ENCODE measurements at places on chromosomes 6 and 20. TPM values are rescaled to one million over a fixed set of nuclear protein-coding genes. Genes with fewer than 3 reads are reported as not detected.
A peak's percentile ranks its signal among the peaks of the same experiment; 100 is the strongest.

Gene FOXS1
- not detected for total RNA-seq

- DNase-seq = no peak
Measured at GRCh38 chr6:168075787-168076202, 3.2 kb downstream of the FRMD1 start.

- DNase-seq = no peak
Measured at GRCh38 chr6:12293235-12293930, 3.2 kb downstream of the EDN1 start.

Gene TXLNB
- total RNA-seq = not detected

Gene ACSS1
- 5.4 TPM for total RNA-seq

Gene SLC2A10
- not detected for total RNA-seq

Gene CLPSL1
- not detected for total RNA-seq

- no peak for DNase-seq
Measured at GRCh38 chr6:169529931-169530751, 171.7 kb downstream of the WDR27 start.

Gene HCRTR2
- total RNA-seq = not detected

DNA sequence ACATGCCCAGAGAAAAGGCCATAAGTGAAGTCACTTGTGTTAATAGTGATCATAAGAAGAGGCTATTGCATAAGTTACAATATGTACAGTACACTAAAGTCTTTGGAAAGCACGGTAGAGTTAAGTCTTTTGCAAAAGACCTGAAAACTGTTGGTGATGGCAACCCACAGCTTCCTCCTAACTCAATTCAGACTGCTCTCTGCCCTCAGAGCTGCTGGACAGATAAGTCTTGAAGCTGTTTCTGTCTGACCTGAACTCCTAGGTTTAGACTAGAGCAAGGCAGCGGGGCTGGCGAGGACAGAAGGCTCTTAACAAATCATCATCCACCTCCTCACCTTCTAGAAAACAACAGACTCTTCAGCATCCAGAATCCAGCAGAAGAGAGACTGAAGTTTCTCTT lies 125.4 kb downstream of the CD24 start:
- no peak for DNase-seq

- no peak for DNase-seq
Measured at GRCh38 chr6:100466410-100467128, 1.8 kb upstream of the SIM1 start.

- DNase-seq = no peak
Measured at GRCh38 chr6:168155821-168156741, 77.1 kb upstream of the FRMD1 start.

GRCh38 chr20:63090682-63091571 lies 84.2 kb upstream of the BHLHE23 start:
- peak; percentile 2 for DNase-seq

GRCh38 chr6:25927756-25928216 lies 2.7 kb downstream of the SLC17A2 start:
- DNase-seq = no peak

DNA sequence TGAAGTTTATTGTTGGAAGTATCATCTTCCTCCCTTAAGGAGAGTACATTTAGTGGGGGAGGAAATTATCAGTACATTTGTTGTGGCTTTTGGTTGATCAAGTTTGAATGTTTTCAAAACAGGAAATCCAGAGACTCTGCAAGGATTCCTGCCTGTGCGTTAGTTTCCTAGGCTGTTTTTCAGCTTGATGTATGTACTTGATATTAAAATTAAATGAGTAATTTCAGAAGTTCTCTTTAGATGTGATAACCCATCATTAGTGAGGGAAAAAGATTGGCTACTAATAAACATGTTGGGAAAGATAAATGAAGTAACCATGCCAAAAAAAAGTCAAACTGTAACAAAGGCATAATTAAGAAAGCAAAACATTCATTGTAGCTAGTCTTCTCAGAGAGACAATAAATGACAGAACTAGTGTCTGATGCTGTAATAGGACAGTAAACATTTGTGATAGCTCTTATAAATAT lies 88.0 kb upstream of the TULP1 start:
- DNase-seq = no peak

Gene ARMH2
- total RNA-seq = not detected

DNA sequence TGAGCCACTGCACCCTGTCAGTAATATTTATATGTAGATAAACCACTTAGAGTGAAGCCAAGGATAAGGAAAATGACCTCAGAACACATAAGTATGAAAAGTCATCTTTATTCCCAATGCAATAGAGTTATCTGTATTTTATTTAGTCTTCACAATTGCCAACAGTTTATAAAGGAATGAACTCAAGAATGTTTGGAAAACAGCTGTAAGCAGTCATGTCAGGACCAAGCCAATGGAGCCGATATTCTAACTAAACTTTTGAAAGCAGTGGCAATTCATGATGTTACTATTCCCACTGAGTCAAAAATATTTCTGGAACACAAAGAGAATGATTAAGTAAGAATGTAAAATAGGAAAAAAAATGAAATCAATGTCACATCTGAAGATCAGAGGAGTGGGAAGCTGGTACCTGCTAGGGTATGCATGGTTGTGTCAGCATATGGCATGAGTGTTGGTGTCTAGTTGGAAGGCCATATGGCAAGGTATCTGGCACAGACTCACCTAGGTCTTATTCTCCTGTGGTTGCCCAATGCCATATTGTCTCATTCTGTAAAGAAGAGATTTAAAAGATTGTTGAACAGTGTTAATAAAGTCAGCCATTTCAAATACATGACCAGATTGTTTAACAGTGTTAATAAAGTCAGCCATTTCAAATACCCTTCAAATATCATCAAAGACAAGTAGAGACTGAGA lies 118.2 kb downstream of the ADAT2 start:
- DNase-seq = no peak

- DNase-seq = no peak
Measured at GRCh38 chr6:7152462-7152861, 44.7 kb downstream of the RREB1 start.

DNA sequence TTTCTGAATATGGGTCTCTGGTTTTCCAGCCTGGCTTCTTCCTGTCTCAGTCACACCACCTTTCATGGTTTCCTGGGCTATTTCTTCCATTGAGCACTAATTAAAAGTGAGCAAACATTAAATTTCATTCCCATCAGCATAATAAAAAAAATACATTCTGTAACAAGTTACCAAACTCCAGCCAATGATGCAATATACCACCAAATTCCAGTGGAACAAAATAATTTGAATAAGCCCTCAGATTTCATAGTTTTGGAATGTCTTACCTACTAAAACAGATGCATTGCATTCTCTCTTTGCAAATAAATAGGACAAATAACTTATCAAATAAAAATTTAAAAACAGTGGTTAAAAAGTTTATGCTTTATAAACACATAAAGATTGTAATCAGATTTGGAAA lies 97.8 kb upstream of the PRDM1 start:
- no peak for DNase-seq

DNA sequence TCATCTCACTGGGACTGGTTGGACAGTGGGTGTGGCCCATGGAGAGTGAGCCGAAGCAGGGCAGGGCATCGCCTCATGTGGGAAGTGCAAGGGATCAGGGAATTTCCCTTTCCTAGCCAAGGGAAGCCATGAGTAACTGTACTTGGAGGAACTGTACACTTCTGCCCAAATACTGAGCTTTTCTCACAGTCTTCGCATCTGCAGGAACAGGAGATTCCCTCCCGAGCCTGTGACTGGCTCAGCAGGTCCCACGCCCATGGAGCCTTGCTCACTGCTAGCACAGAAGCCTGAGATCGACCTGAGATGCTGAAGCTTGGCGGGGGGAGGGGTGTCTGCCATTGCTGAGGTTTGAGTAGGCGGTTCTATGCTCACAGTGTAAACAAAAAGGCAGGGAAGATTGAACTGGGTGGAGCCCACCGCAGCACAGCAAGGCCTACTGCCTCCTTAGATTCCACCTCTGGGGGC lies 10.4 kb upstream of the CALHM5 start:
- no peak for DNase-seq

- DNase-seq = no peak
Measured at GRCh38 chr20:60031107-60031506, 72.9 kb downstream of the CDH26 start.

- no peak for DNase-seq
Measured at GRCh38 chr6:97262676-97263075, 20.3 kb downstream of the MMS22L start.

GRCh38 chr6:116518621-116519368 lies 7.4 kb downstream of the CALHM5 start:
- DNase-seq = no peak

DNA sequence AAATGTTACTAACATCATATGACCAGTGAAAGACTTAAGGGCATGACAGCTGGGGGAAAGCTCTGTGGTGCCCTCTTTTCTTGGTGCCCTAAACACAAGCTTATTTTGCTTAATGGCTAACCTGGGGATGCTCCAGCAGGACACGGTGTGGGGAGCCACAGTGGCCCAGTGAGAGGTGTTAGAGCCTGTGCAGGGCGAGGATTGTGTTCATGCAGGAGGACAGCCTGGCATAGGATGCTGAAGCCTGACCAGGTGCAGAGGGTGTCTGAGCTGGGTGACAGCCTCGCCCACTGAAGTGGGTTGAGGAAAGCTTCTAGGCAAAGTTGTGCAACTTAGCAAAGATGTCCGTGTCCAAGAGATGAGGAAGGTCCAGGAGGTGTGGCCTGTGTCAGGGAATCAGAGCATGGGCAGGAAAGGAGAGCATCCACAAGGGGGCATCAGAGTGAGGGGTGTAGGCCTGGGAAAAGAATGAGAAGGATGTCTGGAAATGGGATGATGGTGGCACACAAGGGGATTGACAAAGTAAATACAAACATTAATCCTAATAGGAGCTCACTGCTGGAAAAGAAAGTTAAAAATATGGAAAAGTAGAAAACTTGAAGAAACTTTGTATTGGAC lies 33.9 kb downstream of the SLC17A4 start:
- peak; percentile 17 for DNase-seq

Gene C6orf52
- 4.3 TPM for total RNA-seq

Gene SLC24A3
- 0.05 TPM for total RNA-seq

Gene ZBTB2
- 19.5 TPM for total RNA-seq

DNA sequence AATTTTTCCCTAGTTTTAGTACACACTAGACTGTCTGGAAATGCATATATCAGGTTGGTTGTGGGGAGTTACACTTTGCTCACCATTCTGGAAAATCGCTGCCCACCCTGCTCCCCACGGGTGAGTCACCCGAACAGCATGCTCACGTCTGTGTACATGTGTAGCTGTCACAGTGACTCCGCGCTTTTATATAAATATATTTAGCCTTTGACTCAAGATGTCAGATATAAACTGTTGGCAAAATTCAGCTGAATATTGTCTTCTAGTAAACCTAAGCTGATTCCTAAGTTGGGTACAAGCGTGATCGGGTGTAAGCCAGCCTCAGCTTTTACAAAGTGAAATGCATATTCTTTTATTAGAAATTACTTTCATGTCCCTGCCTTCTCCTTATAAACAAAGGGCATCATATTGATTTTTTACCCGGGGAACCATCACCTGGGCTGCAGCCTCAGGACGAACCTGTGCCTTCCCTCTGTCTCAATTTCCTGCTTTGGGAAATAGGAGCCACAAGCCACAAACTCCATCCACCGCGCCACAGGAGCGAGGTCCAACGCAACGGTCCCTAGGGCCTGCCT lies 4.3 kb downstream of the SDCBP2 start:
- DNase-seq = peak; percentile 51

Gene ENTPD6
- 43.4 TPM for total RNA-seq

Gene SIRPB1
- 0.73 TPM for total RNA-seq

- no peak for DNase-seq
Measured at GRCh38 chr6:146472918-146473317, 70.7 kb upstream of the RAB32 start.

DNA sequence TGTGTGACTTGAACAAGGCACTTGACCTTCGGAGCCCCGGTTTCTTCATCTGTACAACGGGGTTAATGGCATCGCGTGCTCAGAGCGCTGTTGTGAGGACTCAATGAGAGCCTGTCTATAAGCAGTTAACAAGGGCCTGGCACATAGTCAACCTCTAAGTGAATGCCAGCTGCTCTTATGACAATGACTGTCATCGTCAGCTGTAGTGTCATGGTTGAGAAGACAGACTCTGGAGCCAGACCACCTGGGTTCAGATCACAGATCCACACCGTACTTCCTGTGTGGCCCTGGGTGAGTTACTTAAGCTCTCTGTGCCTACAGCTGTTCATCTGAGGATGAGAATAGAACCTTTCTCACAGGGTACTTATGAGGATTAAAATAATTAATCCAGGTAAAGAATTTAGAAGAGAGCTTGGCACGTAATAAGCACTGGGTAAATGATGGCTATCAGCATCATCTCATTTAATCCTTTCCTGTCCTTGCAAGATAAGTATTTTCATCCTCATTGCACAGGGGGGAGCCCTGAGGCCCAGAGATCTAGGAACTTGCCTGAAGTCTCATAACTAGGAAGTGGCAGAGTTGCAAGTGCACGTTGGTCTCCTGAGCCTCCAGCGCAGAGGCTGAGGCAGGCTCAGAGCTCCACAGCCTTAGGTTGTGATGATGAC lies 105.3 kb downstream of the EYA2 start:
- no peak for DNase-seq

Gene ADGB
- total RNA-seq = not detected

DNA sequence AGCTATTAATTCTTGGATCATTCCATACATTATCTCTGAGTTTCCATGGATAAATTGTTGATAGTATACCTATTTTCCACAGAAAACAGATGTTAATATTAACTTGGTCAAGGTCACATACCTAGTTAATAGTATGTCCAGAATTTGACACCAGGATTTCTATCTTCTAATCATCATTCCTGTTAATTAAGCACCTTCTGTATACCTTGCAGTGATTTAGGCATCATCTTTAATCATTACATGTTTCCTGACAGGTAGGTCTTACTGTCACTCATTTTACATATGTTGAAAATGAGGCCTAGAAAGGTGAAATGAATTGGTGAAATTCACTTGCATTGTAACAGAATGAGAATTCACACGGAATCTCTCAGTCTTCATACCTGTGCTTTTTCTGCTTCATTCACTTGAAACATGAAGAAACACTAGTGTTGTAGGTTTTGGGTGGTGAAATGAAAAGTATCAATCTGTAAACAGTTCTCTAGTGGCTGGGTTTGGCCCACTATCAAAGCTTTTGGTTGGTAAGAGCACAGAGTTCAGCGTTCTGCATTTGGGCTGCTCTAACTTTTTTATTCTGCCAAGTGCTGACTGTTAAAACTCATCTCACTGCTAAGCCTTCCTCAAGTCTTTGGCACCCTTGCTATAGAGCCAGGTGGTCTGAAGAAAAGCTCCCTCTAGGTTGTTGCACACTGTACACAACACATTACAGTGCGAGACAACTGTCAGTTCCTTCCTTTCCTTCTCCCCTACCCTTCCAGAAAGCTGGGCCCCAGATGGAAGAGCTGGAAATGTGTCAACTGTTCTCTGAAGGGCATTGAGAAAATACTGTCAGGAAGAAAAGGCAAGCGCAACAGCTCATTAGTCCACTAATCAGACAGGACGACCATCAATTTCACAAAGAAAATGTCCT lies 57.8 kb upstream of the C20orf144 start:
- DNase-seq = no peak

Gene TMEM170B
- 1.1 TPM for total RNA-seq

DNA sequence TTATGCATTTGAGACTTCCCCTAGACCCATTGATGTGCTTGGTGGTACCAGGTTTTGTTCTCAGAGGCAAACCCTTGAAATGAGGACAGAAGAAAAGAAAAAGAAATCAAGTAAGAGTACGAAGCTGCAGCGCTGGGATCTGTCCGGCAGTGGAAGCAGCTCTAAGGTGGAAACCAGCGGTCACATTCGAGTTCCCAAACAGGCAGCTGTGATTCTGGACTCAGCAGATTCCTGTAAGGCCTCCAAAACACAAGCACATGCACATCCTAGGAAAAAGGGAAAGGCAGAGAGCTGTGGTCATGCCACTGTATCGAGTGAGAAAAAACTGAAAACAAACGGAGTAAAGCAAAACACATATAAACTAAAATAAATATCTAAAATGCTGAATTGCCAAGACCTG lies 4.5 kb downstream of the FAM217B start:
- DNase-seq = no peak
